H54 (cell line): ENCODE measurements at places on chromosomes 12 and 14.
A peak's percentile ranks its signal among the peaks of the same experiment; 100 is the strongest.

DNA sequence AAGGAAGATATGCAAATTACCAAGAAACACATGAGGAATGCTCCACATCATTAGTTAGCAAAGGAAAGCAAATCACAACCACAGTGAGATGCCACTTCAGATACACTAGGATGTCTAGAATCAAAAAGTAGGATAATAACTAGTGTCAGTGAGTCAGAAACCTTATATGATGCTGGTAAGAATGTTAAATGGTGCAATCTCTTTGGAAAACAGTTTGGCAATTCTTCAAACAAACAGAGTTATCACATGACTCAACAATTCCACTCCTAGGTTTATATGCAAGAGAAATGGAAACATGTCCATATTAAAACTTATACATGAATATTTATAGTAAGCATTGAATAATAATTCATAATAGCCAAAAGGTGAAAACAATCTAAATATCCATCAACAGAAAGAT, 220.9 kb downstream of the FOXG1 start:
- no peak for DNase-seq

GRCh38 chr12:100187857-100188519, 12.6 kb upstream of the ACTR6 start:
- no peak for DNase-seq

GRCh38 chr12:111942557-111942956, 70.4 kb downstream of the TMEM116 start:
- DNase-seq: peak; percentile 9

- no peak for DNase-seq
Observed at GRCh38 chr12:50222275-50222783, 55.2 kb upstream of the CERS5 start.

DNA sequence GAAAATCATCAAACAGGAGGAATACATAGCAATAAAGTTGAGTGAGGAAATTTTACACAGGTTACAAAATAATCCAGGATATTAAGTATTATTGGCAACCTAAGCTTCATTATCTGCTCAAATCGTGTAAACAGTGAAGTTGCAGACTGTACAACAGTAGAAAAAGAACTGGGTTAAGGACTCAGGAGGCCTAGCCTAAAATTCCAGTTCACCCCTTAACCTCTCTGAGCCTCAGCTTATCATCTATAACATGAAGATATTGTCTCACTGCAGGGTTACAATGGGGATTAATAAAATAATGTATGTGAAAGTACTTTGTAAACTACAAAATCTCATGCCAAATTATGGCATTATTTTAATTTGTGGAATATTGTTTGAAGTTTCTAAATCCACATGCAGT, 26.0 kb downstream of the DDHD1 start:
- DNase-seq: no peak

DNA sequence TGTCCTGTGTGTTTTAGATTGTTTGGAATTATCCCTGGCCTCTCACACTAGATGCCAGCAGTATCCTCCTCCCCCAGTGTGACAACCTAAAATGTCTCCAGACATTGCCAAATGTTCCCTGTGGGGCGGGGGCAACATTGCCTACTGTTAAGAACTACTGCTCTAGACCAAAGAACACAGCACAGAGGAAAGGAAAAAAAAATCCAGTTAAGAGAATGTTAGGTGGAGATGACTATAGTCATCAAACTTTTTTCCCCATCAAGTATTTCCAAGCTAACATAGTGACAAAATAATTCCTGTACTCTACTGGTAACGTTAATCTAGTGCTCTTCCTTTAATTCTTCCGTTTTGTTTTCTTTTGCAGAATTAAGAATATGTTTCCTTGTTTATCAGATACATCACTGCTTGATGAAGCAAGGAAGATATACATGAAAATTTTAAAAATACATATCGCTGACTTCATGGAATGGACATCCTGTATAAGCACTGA, 3.5 kb downstream of the CDKN1B start:
- DNase-seq: no peak

DNA sequence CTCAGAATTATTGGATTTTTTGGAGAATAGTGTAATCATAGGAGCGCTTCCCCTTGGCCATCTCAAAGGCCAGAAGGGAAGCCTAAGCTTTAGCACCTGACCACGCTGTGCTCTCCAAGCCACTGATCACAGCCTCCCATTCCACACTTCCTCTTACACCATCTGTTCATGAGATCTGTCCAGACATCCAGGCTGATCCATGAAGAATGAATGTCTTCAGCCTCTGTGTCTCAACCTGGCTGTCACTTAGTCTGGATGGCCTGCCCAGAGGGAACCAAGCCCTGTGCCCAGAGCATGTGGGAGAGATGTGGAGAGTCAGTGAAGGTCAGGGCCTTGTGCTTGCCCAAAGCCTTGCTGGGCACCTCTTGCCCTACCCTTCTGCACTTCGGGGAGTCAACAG, 40.5 kb downstream of the TSPAN11 start:
- no peak for DNase-seq

DNA sequence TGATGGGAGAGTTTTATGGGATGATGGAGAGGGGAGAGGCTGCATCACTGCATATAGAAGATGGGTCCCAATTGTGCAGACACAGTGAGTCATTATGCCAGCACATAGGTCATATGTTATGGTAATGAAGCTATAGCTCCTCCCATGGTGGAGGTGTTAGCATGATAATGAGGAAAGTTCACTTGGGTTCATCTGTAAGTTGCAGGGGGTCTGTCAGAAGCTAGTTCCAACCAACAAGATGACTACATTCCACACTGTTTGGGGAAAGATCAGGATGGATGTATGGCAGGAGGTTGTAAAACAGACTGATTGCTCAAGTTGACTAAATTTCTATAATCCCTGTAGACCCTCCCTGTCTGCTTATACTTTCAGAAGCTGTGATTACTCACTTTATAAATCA, 561.3 kb downstream of the C12orf50 start:
- DNase-seq: no peak

GRCh38 chr14:72033365-72033764, 101.1 kb downstream of the RGS6 start:
- no peak for DNase-seq

GRCh38 chr14:24690492-24690891, 56.5 kb upstream of the GZMB start:
- no peak for DNase-seq

DNA sequence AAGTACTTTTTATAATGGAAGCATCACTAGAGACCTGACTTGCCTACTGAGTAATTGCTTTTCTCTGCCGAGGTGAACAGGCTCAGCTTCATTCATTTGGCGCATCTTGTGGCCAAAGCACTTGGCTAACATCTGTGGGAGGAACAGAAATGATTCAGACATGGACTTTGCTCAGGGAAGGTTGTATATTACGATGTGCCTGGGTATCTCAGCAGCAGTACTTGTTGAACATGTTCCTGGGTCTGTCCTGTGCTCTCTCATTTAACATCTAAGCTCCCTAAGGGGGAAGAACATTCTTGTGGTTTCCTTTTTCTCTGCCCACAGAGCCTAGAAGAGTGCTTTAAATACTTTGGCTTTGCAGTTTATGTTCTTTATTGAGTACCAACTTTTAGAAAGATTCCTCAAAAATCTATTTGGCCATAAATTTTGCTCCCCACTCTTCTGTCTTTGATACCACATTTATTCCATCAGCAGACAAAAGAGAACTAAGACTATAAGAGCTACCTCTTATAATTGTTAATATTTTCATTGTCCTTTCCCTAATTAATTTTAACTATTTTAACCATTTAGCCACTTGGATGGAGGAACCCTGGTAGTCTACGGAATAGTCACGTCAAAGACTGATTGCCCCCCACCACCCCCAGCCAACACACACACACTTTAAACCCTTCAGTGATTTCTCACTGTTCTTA, 101.2 kb upstream of the EGLN3 start:
- DNase-seq: peak; percentile 36

- no peak for DNase-seq
Observed at GRCh38 chr12:49930515-49931288, 19.8 kb upstream of the AQP2 start.

DNA sequence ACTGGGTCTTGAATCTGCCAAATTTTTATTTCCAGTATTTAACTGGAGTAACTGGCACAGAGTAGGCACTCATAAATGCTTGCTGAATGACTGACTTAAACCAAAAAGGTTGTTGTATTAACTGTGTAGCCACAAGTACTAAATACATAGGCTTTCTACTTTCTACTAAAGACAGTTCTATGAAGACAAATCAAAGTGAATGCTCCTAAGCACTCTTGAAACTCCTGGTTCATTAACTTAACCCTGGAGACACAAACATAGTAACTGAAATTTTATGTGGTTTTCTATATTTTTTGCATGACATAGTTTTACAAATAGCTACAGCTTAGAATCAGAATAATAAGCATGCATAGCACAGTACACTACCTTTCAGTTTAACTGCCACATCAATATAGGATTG, 70.4 kb downstream of the TXNDC16 start:
- no peak for DNase-seq

GRCh38 chr12:16606201-16606849, 363 bp upstream of the LMO3 start:
- DNase-seq: no peak

DNA sequence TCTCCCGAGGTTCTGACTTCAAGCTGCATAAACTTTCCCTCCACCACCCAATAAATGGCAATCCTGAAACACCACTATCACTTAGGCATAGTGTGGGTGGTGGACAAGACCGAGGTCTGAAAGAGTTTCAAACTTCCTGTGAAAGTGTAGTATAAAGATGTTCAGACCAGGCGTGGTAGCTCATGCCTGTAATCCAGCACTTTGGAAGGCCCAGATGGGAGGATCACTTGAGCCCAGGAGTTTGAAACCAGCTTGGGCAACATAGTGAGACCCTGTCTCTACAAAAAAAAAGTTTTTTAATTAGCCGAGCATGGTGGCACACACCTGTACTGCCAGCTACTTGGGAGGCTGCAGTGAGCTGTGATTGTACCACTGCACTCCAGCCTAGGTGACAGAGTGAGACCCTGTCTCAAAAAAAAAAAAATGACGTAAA, 61.9 kb downstream of the CCDC92 start:
- DNase-seq: no peak

DNA sequence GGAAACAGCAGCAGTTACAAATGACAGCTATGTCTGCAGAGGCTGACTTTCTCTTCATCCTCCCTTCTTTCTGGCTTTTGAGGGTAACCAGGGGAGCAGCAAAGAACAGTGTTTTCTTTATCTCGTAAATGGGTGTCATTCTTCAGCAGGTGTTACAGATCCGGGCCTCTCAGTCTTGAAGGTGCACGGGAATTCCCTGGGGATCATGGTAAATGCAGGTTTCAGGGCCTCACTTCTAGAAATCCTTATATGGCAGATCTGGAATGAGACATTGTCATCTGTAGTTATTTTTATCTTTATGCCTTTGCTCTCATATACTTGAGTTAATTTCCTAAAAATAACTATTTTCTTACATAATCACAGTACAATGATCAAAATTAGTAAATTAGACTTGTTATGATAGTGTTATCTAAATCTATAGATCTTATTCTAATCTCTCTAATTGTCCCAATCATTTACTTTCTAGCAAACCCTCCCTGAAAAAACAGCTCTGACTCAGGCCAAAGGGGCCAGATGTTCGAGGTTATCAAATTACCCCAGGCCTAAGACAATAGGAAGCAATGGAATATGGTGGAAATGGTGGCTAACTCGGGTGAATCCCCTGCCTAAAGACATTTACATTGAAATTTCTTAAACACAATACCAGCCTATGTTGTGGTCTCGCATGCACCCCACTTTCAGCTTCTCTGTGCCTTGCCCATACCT, 145.0 kb downstream of the CAND1 start:
- no peak for DNase-seq

DNA sequence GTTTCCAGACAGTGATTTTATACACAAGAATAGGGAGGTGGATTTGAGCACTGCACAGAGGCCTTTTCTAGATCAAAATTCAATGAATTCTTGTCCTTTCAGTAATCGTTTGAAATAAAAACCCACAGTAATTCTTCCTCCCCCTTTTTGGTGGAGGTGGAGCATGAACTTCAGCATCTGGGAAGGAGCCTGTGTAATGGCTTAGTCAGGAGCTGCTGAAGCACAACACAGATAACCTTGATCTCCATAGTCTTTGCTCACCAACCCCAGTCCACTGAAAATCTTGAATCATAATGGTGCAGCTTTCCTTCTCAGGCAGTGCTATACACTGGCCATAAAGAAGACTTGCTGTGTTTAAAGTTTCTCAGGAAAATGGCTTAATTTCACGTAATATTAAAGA, 6.4 kb upstream of the TBPL2 start:
- no peak for DNase-seq

- no peak for DNase-seq
Observed at GRCh38 chr12:1122786-1123185, 131.8 kb downstream of the ERC1 start.

DNA sequence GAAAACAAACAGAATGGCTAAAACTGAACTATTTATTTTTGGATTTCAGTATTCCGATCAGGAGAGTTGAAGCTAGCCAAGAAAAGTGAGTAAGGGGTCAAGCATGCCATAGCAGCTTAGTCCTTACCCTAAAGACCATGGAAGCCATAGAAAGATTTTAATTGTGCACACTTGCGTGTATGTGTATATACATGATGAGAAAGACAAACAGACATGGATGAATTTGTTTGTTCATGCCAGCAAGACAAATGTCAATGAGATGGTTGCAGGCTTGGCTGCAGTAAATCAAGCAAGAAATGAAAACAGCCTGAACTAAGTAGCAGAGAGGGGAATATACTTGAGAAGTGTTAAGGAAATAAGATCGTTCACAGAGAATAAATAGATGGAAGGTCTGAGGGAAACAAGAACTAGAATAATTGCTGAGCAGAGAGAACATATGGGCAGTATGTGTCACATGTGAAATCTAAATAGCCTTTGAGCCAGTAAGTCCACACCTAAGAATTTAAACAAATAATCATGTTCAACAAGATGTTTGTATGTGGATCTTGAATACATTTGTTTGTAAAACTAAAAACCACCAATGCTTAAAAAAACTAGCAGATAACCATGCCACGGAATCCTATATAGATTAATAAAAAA, 14.8 kb downstream of the SNW1 start:
- DNase-seq: no peak

GRCh38 chr14:59398841-59399240, 66.3 kb downstream of the GPR135 start:
- DNase-seq: no peak
